ENCODE measurements at places on chromosomes 5 and 9.

GRCh38 chr9:133135146-133135745 lies 14.2 kb upstream of the RALGDS start:
- no peak for DNase-seq

GRCh38 chr9:133823189-133824105 lies 85.3 kb upstream of the SARDH start:
- peak; percentile 31 for DNase-seq

- no peak for DNase-seq
Measured at GRCh38 chr9:127121628-127122175, 733 bp downstream of the ANGPTL2 start.

DNA sequence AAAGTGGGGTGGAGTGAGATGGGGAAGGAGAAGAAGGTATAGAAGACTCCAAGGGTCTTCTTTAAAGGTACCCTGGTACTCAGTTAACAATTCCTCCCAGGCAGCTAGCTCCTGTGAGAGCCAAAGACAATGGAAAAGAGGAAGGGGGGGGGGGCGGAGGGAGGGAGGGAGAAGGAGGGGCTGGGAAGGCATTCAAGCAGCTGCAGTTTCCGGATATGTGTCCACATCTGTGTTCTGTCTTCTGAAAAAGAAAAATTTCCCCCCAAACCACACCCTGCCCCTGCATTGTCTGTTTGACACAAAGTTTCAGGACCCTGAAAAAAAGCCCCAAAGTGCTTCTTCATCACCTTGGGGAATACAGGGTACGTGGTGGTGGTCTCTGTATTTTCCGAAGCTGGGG lies 11.1 kb downstream of the SPRY4 start:
- no peak for DNase-seq

DNA sequence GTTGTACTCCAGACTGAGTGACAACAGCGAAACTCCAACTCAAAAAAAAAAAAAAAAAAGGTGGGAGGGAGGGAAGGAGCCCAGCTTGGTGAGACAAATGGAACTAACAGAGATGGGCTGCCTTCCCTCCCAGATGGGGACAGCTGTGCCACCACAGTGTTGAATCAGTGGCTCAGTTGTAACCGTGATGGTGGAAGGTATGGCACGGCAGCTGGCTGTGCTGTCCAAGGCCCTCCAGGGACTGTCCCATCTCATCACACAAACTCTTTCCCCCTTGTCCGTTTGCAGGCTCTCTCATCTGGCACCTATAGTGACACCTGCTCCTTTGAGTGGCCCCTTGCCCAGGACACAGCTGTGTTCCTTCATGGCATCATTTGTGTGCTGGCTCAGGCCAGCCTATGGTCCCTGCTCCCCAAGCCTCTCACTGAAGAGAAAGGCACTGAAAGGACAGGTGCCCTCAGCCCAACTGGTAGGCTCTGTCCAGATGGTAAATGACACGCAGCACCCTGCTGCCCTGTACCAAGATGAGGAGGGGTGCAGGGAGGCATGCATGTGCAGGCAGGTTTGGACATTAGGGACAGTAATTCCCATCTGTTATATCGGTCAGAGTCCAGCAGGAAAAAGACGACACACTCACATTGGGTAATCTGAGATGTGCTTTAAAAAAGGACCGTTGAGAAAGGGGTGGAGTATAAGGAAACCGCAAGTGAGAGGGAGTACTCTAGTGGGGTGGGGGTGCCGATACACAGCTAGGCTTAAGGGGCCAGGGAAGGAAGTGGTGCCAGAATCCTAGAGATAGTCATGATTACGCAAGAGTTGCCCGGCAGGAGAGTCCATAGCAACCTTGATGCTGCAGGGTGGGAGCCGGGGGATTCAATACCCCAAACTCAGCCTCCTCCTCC lies 4.3 kb downstream of the SMIM33 start:
- no peak for DNase-seq

DNA sequence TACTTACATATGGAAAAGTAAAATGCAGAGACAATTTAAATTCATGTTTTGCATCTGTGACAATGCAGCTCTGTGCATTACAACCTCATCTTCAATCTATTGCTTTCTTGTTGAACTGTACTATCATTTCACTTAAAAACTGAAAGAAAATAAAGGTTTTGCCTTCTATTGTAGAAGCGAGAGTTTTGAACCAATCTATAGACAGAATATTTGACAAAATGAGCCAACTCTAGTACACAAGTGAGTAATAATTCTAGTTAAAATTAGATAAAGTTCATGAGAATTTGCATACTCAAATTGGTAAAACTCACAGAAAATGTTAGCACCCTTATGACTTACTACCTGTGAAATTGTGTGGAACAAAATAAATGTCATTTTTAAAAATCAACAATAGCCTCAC lies 123.7 kb downstream of the EDIL3 start:
- no peak for DNase-seq

DNA sequence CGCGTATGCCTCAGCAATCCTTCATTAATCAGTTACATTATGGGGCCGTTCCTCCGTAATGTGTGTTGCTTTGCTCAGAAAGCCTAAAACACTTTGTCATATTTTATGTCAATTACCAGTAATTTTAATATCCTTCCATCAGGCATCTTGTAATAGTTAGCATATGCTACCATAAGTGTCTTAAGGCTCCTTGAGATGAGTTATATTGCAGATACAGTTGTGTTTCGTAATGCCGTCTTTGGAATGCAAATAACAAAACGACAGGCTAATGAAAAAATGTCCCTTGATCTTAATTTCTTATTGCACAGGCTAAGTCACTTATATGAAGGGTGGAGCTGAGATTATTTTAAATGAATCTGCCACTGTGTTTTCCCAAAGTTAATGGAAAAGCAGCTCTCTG lies 50.5 kb downstream of the TBCA start:
- no peak for DNase-seq

- no peak for DNase-seq
Measured at GRCh38 chr9:94167376-94167890, 83.2 kb downstream of the PTPDC1 start.

DNA sequence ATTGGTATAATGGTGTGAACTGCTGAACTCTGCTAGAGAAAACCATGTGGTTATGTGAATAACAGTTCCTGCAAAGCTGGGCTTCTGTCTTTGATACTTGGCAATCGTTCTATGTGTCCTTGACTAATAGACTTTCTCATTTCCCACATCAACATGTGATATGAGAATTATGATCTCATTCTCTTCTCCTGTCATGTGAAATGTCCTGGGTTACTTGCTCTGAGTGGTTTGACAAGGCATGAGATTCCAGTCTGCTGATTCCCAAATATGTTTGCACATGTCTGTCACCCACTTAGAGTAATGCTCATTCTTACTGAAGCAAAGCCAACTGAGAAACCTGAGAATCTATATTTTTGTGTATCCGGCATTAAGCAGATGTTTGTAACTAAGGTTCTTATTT lies 141.2 kb downstream of the PARP8 start:
- no peak for DNase-seq

GRCh38 chr5:173205916-173206315 lies 29.1 kb downstream of the NKX2-5 start:
- no peak for DNase-seq

DNA sequence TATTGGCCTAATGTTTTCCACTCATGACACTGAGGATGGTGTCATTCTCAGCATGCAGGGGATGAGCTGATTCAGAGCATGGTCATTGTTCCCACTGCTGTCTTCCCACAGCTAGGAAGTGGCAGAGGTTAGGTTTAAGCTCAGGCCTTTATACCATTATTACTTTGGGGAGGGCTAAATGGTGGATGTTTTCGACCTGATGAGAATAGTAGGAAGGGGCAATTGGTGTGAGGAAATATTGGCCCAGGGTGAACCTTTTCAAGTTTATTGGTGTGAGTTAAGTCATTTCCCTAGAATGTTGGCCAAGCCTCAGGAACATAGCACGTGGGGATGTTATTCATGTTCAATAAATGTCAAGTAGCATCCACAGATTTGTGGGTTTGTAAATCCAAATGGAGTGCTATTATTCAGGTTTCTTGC lies 59.6 kb downstream of the ARHGAP26 start:
- DNase-seq: no peak

DNA sequence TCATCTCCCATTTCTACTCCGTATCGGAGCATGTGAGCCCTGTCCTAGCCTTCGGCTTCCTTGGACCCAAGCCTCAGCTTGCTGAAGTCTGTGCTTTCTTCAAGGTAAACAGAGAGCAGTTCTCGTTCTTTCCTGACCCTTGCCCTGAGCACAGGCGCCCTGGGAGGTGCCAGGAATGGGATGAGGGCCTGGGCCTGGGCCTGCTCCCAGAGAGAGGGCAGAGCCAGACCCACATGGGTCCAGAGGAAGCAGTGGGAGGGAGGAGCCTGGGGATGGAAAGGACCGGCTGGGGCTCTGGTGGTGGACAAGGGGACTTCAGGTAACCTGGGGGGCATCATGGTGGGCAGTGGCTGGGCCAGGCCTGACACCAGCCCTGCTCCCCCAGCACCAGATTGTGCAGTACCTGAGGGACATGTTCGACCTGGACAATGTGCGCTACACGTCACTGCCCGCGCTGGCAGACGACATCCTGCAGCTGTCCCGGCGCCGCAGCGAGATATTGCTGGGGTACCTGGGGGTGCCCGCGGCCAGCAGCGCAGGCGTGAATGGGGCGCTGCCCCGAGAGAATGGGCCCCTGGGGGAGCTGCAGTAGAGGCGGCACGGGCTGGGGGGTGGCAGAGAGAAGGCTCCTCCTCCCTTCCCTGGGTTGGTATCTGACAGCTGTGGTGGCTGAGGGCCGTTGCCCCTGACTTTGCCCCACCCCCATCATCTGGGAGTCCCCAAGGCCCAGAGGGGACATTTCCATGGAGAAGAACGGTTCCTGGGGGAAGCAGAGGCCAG lies 10.9 kb upstream of the DOLPP1 start:
- no peak for DNase-seq

- no peak for DNase-seq
Measured at GRCh38 chr9:111966124-111966723, 69.6 kb downstream of the UGCG start.

DNA sequence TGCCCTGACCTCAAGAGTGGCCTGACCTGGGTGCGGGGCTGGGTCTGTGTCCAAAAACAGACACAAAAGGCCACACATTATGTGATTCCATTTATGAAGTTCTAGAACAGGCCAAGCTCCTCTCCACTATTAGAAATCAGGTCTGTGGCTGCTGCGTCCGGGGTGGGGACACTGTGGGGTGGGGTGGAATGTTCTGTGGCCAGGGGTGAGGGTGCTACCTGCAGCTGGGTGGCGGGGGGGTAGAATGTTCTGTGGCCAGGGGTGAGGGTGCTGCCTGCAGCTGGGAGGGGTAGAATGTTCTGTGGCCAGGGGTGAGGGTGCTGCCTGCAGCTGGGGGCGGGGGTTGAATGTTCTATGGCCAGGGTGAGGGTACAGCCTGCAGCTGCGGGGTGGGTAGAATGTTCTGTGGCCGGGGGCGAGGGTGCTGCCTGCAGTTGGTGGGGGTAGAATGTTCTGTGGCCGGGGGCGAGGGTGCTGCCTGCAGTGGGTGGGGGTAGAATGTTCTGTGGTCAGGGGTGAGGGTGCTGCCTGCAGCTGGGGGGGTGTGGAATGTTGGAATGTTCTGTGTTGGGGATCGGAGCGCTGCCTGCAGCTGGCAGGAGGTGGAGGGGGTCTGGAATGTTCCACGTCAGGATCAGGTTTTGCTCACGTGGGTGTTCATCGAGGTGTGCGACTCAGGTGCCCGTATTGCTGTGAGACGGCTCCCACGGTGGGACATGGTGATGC lies 8.3 kb downstream of the LCN12 start:
- peak; percentile 47 for DNase-seq

Data from CD4-positive, alpha-beta T cell treated with Interferon gamma for 1 hour (primary cell).